HuH-7.5 (cell line): ENCODE measurements at places on chromosomes 12 and 14.
A peak's percentile ranks its signal among the peaks of the same experiment; 100 is the strongest.

DNA sequence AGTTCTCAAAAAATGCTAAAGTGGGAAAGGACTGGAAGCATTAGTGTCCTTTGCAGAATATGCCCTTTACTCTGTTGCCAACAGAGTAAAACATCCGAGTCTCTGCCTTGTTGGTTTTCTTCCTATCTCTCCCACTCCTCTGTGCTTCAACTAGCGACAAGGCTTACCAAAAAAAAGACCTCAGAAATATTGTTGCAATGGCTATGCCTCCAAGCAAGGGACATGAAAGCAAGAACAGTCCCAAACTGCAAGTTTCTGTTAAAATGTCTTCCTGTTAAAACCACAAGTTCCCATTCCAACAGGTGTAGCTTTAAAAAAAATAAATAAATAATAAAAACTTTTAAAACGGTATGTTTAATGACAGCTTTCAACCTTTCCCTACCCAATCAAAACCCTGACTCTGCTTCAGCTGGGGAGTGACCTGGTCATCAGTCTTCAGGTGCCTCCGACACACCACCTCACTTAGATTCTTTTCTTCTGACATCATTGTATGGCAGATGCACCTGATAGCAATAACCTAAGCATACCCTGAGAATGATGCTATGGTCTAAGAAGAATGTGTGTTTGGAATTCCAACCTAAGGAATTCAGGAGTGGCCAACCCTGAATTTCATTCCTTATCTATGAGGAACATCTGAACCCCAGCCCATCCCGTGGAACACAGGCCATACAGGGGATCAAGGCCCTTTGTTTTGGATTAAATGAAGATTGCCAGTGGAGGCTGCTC lies 81.0 kb downstream of the RPS29 start:
- DNase-seq, result no peak

- DNase-seq, result no peak
These were observed 713 bp upstream of the FBXL14 start for GRCh38 chr12:1595026-1595561.

DNA sequence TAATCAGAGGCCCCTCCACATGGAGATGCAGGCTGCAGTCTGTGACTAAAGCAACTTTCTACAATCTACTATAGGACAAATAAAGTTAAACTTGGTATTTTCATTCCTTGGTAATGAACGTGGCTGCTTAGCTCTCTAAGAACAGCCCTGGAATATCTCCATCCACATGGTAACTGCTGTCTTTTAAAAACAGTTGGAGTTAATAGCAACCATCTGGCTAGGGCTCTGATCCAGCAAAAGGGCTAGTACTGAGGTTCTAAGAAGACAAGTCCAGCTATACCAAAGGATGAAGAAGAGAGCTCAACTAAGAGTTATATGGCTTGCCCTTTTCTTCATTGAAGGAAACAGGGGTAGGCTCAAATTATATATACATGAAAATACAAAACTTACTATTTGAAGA lies 920.1 kb downstream of the FLRT2 start:
- DNase-seq, result no peak

- no peak for DNase-seq
These were observed 70.0 kb downstream of the SLC38A6 start for GRCh38 chr14:61051051-61051450.

DNA sequence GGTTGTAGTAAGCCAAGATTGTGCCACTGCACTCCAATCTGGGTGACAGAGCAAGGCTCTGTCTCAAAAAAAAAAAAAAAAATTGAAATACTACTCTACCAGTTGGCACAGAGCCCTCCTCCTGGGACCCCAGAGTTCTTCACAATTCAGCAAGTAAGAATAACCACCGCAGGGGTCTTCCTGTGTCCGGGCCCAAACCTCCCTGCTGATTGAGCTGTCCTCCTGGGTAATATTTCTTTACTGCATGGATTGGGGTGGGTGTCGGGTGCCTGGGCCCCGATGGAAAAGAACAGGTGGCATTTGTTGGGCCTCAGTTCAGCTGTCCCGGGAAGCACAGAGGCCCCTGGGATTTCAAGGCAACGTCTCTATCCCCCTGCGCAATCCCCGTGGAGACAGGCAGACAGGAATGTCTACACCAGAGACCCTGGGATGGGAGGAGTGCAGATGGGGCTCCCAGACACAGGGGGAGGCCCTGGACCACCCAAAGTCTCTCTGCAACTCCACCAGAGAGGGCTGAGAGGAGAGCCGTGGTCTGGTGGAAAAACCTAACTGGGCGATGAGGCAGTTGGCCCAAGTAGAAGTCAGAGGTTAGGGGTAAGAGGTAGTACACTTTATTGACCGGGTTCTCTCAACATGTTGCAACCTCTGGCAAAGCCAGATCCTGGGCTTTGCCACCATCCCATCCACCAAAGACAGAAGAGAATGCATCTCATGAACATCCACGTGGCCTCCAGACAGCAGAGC lies 32.7 kb upstream of the VPS37B start:
- DNase-seq, result no peak

DNA sequence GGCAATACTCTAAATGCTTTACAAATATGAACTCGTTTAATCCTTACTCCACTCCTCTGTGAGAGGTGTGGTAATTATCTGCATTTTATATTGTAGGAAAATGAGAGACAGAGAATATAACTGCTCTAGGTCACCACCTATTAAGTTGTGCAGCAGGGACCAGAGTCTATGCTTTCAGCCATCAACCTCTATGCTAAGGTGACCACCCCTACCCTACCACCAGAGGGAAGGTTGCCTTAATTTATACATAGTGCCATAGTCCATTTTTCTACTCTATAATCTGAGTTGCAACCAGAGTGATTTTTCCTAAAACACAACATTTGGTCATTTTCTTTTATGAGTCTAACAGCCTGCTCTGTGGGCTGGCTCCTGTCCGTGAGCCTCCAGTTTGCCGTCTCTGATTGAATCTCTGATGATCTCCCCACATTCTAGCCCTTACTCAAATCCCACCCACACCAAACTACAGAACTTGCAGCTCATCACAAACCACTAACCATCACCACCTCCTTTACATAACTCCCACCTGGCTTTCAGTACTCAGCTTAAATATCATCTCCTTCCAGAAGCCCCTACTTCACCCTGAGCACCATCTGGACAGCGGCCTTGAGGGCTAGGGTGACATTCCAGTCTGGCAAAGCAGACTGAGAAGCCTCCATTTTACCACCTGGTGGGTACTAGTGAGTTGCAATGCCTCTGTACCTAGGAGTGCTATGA lies 126.6 kb downstream of the PPM1H start:
- no peak for DNase-seq

- DNase-seq, result no peak
These were observed 17.9 kb upstream of the CFAP54 start for GRCh38 chr12:96471368-96472050.

DNA sequence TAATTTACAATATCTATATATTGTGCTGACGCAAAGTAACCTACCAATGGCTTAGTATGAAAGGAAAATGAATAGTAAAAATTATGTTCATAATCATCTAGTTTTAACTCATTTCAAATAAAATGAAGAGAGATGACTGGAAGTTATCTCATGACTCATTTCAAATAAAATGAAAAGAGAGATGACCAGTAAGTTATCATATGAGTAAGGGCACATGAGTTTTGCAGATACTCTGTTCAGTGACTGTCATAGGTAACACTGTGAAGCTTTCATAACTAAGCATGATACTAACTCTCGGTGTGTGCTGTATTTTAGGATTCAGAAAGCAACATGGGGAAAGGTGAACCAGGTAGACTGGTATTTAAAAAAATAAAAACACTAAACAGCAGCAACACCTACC lies 364.5 kb upstream of the DIO2 start:
- no peak for DNase-seq

DNA sequence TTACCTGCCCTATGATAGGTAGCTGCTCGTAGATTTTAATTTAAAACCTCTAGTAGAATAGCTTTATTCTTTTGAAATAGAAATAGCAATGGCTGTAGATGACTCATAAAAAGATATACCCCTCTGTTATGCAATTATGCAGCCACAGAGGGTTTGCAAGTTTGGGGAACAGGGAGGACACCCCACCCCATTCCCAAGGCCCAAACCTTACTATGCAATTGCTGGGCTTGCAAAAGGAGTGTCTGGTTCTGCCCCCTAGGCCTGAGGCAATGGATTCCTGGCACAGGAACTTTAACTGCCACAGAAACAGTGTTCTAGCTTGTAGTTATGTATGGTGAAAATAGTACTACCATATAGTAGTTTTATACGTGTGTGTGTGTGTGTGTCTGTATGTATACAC lies 403.3 kb downstream of the ADAMTS20 start:
- DNase-seq, result no peak

- DNase-seq, result no peak
These were observed 183.2 kb downstream of the GRIP1 start for GRCh38 chr12:66495709-66496108.

DNA sequence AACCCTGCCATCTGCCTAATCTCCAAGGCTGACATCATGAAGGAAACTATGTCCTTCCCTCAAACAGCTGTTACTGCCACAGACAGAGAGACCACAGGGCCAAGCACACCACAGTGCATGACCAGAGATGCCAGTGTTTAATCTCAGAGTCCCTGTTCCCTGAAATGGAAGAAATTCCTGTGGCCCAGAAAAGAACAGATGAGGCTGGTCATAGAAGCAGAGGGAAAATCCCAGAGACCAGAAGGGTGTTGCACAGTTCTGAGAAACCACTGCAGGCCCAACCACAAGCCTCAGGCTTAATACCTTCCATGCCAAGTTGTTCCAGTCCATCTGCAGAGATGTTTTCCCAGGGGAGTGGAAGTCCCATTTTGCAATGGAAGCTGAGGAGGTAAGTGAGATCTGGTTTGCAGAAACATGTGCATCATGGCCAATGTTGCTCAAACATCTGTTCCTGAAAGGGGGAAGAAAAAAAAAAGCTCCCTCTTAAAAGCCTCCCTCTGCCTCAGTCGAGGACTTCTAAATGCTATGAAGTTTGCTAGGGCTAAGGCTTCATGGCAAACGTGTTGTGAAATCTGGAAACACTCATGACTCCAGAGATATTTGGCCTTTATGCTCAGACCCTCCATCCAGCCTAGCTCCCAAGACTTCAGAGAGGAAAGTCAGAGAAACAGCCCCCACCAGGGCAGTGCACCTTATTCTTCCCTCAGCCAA lies 98.6 kb downstream of the SCARB1 start:
- DNase-seq, result no peak

GRCh38 chr12:10406725-10407124 lies 2.8 kb downstream of the KLRC4 start:
- no peak for DNase-seq

DNA sequence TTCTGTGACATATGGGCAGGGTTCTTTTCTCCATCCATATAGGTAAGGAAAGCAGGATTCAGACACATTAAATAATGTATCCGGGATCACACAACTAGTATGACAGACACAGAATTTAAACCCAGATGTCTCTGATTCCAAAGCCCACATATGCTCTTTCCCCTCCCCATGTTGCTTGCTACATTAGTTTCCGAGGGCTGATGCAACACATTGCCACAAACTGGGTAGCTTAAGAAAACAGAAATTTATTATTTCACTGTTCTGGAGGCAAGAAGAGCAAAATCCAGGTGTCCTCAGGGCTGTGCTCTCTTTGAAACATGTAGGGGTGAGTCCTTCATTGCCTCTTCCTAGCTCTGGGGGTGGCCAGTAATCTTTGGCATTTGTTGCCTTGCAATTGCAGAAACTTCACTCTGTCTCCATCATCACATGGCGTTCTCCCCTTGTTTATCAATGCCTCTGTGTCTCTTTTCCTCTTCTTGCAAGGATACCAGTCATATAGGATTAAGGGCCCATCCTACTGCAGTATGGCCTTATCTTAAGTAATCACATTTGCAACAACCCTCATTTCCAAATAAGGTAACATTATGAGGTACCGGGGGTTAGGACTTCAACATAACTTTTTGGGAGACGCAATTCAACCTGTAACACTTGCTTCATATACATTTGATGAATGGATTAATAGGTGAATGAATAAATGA lies 83.0 kb upstream of the CCND2 start:
- no peak for DNase-seq

DNA sequence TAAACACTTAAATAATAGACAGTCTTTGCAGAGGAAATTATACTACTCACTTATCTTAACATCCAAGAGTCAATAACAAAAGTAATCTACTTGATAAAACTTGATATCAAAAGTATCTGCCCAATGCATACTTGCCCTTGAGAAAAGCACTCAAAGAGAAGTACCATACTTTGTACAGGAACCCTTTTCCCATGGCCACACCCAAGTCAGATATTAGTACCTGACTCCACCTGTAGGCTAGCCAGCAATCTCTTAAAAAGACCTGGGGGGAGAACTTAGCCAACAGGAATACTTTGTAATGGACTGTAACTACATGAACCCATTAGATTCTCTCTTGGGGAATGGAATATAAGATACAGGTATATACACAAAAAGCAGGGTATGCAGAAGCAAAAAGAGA lies 99.6 kb upstream of the HECTD1 start:
- DNase-seq, result no peak

DNA sequence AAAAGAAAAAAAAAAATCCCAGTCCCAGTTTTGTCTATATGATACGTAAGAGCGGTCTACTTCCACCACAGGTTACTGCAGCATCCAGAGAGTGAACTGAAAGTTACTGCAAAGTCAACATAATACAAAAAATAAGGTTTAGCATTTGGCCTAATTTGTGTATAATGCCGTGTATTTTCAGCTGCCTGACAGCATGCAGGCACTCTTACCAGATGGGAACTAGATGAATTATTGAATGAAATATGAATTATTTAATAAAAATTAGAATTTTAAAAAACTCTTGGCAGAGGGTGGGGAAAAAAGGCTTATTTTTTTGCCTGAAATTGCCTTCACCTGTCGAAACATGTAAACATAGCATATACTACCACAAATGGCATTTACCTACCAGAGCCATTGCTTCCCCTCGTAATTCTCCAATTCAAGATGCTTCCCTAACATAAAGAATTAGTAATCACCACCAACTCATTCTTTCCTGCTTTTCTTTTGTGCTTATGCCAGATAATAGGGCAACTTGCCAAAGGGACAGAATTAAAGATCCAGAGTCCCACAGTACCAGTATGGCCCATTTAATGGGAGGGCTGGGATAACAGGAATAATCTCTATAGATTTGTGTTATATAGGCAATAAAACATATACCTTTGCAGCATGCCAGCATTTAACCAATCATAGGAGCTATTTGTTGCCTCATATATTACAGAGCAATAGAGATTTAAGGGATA lies 31.1 kb downstream of the ATF7 start:
- DNase-seq, result no peak

- DNase-seq, result peak; percentile 59
These were observed at the start of gene MANSC1 for GRCh38 chr12:12349711-12350665. TSS of gene MANSC1 (minus strand) at chr12:12350242. CDS start at chr12:12343314, 6,928 bp downstream.

GRCh38 chr12:87612996-87613395 lies 416.2 kb downstream of the C12orf50 start:
- no peak for DNase-seq

GRCh38 chr14:44412858-44413569 lies 94.1 kb downstream of the FSCB start:
- DNase-seq, result no peak
